ENCODE measurements at places on chromosomes 3 and 15. TPM values are rescaled to one million over a fixed set of nuclear protein-coding genes. Genes with fewer than 3 reads are reported as not detected.

ADPRH gene
- total RNA-seq: 6.0 TPM

CGNL1 gene
- 2.5 TPM for total RNA-seq

TIPIN gene
- total RNA-seq: 6.8 TPM

CLRN1 gene
- total RNA-seq: not detected

ARGFX gene
- not detected for total RNA-seq

PCSK6 gene
- total RNA-seq: 7.3 TPM

HIGD2B gene
- not detected for total RNA-seq

AGBL1 gene
- not detected for total RNA-seq

NOX5 gene
- total RNA-seq: 0.06 TPM

NLGN1 gene
- total RNA-seq: 1.4 TPM

BDH1 gene
- 20.8 TPM for total RNA-seq

BTLA gene
- total RNA-seq: not detected

PLA1A gene
- 0.14 TPM for total RNA-seq

ACAN gene
- not detected for total RNA-seq

EIF5A2 gene
- 4.2 TPM for total RNA-seq

DUOX2 gene
- not detected for total RNA-seq

TCTA gene
- 16.9 TPM for total RNA-seq

DUT gene
- 168 TPM for total RNA-seq

RBMS3 gene
- total RNA-seq: 7.7 TPM

RASGRF1 gene
- 5.9 TPM for total RNA-seq

CHRNA7 gene
- total RNA-seq: 1.5 TPM

EBLN2 gene
- total RNA-seq: 1.7 TPM

SIDT1 gene
- 0.36 TPM for total RNA-seq

SLC24A5 gene
- total RNA-seq: not detected

CCR3 gene
- not detected for total RNA-seq

KLF13 gene
- total RNA-seq: 20.5 TPM

SGO1 gene
- 10.3 TPM for total RNA-seq

CKMT1B gene
- 4.3 TPM for total RNA-seq

ALG1L2 gene
- total RNA-seq: not detected
